CD4-positive, alpha-beta T cell (primary cell): ENCODE measurements at places on chromosomes 2 and 18. TPM values are rescaled to one million over a fixed set of nuclear protein-coding genes. Genes with fewer than 3 reads are reported as not detected.

DNA sequence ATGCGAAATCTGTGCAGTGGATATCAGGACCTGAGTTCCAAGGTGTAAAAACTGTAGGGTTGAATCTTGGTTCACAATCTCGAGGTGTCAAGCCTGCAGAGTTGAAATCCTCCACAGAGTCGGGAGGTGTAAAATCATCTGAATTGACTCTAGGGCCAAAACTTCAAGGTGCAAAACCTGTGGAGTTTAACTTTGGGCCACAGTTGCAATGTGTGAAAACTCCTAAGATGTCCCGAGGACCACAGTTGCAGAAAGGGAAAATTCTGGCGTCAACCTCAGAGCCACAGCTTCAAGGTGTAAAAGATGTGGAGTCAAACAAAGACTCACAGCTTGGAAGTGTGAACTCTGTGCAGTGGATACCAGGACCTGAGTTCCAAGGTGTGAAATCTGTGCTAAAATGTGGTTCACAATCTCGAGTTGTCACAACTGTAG, 9.8 kb upstream of the ZNF512 start:
- H3K27ac ChIP-seq, result no peak overlapping the region
- no peak for DNase-seq
- no peaks in the 10 kb centered on the region for H3K27me3 ChIP-seq
- H3K36me3 ChIP-seq, result no peaks in the 10 kb centered on the region

DNA sequence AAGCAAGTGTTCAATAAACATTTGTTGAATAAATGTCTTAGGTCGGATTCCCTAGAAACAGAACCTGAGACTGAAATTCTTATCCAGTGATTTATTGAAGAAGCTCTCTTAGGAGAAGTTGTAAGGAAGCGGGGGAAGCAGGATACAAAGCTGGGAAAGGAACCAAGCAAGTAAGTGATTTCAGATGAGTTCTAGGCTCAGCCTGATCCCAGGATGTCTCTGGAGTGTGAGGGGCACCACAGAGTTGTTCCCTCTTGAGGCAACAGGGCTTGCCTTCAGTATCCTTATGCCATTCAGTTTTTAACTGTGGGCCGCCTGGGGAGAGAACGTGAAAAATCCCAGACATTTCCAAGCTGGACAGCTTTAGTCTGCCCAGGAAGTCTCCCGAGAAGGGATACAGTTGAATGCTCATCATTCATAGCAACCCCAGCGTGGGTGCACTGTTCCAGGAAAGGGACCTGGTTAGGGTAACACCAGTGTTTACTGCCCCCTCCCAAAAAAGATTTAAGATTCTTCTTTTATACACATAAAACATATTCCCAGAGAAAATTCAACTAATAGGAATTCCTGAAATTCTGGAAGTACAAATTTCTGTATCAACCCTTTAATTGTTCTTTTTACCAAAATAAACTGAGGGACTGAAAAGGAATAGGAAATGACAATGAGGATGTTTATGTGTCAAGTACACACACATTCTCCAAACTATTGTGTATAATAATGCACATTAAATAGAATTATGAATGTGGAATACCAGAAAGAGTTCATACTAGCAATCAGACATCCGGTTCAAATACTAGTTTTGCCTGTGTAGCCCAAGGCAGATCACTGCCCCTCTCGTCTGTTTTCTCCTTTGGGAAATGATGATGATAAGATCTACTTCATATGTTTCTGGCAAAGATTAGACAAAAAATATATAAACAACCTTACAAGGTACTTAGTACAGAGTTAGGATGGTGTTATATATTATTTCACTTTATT, 592.1 kb upstream of the CDH2 start:
- no peaks in the 10 kb centered on the region for H3K4me1 ChIP-seq
- H3K27me3 ChIP-seq, result no peaks in the 10 kb centered on the region
- H3K36me3 ChIP-seq, result no peaks in the 10 kb centered on the region
- no peak overlapping the region for H3K27ac ChIP-seq
- no peak for DNase-seq
- H3K4me3 ChIP-seq, result no peak overlapping the region

- no peak for DNase-seq
- no peak overlapping the region for H3K27ac ChIP-seq
- H3K4me3 ChIP-seq, result no peak overlapping the region
- H3K4me1 ChIP-seq, result peaks cover 27% of the 10 kb centered on the region
- H3K27me3 ChIP-seq, result no peaks in the 10 kb centered on the region
Observed at GRCh38 chr2:98821629-98822135, 90.8 kb upstream of the MGAT4A start.

GRCh38 chr2:113776949-113777348, 20.5 kb upstream of the SLC35F5 start:
- no peaks in the 10 kb centered on the region for H3K4me1 ChIP-seq
- no peak overlapping the region for H3K27ac ChIP-seq

IL18RAP gene
- total RNA-seq, result 2.3 TPM

DNA sequence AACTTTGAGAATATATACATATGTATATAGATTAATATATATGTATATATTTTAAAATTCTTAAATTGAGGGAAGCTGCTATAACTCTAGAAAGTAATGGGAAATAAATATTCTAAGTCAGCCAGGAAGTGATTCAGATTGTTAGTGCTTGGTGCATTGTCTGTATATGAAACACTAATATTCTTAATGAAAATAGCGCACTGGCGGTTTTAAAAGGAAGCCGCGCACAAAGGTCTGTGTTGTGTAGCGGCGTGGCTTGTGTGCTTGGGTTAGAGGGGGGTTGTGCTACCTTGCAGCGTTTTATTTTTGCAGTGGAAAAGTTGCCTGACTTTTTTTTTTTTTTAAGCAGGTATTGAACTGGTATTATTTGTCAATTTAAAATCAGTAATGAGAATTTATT, 11.3 kb downstream of the TSHZ1 start:
- H3K4me3 ChIP-seq, result no peak overlapping the region
- no peaks in the 10 kb centered on the region for H3K36me3 ChIP-seq
- no peak overlapping the region for H3K27ac ChIP-seq
- no peak for DNase-seq
- H3K4me1 ChIP-seq, result peaks cover 46% of the 10 kb centered on the region
- no peaks in the 10 kb centered on the region for H3K27me3 ChIP-seq

DNA sequence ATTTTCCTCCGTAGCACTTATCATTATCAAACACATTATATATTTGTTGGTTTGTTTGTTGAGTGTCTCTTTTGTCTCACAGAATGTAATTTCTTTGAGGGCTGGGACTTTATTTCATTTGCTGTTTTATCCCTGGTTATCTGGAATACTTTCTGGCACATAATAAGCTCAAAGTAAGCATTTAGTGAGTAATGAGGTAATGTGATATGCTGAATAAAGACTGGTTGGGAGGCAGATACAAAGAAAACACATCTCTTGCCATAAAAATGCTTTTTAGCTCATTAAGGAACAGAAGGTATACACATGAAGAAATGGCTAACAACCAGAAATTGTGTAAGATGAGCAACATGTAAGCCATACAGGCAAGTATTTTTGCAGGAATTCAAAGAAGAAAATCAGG, 1411.8 kb downstream of the LRP1B start:
- DNase-seq, result no peak
- H3K27me3 ChIP-seq, result no peaks in the 10 kb centered on the region
- no peak overlapping the region for H3K27ac ChIP-seq

KIAA2012 gene
- total RNA-seq, result not detected

XRCC5 gene
- 129 TPM for total RNA-seq

- H3K4me3 ChIP-seq, result no peak overlapping the region
- no peaks in the 10 kb centered on the region for H3K36me3 ChIP-seq
- H3K27me3 ChIP-seq, result no peaks in the 10 kb centered on the region
- H3K27ac ChIP-seq, result no peak overlapping the region
- no peaks in the 10 kb centered on the region for H3K4me1 ChIP-seq
Observed at GRCh38 chr18:58806826-58807714, 57.6 kb upstream of the ZNF532 start.

- peaks cover 19% of the 10 kb centered on the region for H3K36me3 ChIP-seq
- H3K4me3 ChIP-seq, result no peak overlapping the region
- DNase-seq, result no peak
- H3K27ac ChIP-seq, result no peak overlapping the region
Observed at GRCh38 chr2:101014264-101014857, 12.3 kb downstream of the RPL31 start.

DNA sequence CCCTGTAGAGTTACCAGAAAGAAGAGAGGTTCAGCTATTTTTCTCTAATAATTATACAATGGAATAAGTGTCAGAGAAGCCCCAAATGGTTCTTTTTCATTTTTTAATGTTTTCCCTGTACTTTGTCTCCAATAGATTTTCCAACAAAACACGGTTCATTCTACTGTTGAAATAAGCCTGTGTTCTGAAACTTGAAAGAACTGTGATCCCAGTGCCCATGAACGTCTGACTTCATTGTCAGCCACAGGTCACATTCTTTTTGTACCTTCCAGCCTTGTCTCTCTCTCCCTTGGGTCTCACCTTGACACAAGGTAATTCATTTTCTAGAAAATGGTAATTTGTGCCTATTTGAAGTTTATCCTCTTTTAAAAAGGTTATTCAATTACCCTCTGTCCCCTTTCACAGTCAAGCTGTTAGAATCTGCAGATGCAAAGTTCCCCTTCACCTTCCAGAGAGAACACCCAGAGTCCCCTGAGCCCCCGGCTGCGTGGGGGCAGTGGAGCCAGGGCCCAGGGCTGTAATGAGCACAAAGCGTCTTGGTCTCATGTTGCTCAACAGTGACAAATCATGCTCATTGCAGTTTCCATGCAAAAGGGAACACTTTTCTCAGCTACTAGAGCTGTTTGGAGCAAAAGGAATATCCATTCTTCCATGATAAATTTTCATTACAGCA, 115.2 kb downstream of the SPHKAP start:
- no peaks in the 10 kb centered on the region for H3K36me3 ChIP-seq
- no peak for DNase-seq
- no peak overlapping the region for H3K27ac ChIP-seq
- no peaks in the 10 kb centered on the region for H3K4me1 ChIP-seq

DNA sequence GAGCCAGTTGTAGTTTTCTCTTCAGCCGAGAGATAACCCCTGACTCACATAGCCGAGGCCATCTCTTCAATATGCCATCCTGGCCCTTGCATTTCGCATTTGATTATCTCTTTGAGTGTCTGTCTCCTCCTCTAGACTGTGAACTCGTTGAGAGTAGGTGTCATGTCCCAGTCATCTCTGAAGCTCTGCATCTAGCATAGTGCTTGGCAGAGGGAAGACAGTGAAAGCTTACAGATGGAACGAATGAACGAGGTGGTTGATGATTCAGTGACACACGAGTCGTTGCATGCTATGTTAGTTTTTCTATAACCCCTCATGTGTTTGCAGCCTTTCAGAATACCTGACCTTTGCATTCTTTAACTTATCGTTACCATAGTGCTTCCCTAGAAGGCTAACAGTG, 59.9 kb upstream of the CYRIA start:
- no peaks in the 10 kb centered on the region for H3K27me3 ChIP-seq
- H3K36me3 ChIP-seq, result no peaks in the 10 kb centered on the region
- no peaks in the 10 kb centered on the region for H3K4me1 ChIP-seq
- H3K4me3 ChIP-seq, result no peak overlapping the region
- no peak overlapping the region for H3K27ac ChIP-seq

- no peak for DNase-seq
- H3K27me3 ChIP-seq, result peaks cover 33% of the 10 kb centered on the region
- peaks cover 28% of the 10 kb centered on the region for H3K4me1 ChIP-seq
- no peak overlapping the region for H3K27ac ChIP-seq
Observed at GRCh38 chr2:23385351-23385747, 370 bp downstream of the KLHL29 start.

DNA sequence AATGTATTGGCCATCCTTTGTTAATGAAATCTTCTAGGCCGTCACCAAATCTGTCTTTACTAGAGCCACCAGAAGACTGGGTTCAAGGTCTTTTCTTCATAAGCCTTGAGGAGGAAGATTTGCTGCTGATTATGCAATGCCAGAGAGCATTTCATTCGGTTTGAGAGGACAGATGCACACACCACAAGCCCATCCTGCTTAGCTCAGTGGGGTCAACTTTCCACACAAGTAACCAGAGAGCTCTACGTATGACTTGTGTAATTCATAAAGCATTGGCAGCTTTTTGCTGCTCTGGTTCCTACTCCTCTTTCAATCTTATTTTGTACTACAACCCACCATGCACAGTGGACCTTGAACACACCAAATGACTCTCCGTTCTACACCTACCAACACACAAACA, 106.9 kb downstream of the OSR1 start:
- H3K4me1 ChIP-seq, result no peaks in the 10 kb centered on the region
- no peaks in the 10 kb centered on the region for H3K27me3 ChIP-seq
- H3K36me3 ChIP-seq, result no peaks in the 10 kb centered on the region
- no peak overlapping the region for H3K27ac ChIP-seq
- no peak overlapping the region for H3K4me3 ChIP-seq

DNA sequence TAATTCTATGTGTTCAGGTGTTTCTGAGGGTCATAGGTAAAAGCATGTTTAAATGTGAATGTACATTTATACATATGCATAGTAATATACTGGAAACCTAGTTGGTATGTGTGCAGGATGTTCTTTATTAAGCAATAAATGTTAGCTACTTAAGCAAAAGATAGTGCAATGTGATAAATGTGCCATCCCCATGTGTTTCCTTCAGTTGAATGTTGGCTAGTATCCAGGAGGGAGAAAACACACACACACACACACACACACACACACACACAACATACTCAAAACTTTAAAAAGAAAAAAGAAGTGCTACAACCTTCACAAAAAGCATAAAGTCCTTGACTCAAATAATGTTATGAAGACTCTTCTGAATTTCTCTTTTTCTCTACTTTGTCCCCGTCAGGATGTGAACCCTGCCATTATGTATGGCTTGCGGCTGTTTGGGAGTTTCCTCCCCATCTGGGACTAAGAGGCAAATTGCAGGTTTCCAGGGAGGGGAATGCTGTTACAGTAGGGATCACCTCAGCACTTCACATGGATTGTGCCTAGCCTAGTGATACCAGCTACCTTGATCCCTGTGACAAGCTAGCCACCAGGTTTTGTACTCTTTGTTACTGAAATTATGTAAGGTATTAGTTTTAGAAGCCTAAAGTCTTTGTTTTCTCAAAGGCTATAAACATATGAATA, 82.6 kb downstream of the IKZF2 start:
- no peak overlapping the region for H3K4me3 ChIP-seq
- no peak overlapping the region for H3K27ac ChIP-seq
- no peaks in the 10 kb centered on the region for H3K4me1 ChIP-seq
- H3K27me3 ChIP-seq, result no peaks in the 10 kb centered on the region

GRCh38 chr2:159228081-159228581, 58.4 kb downstream of the WDSUB1 start:
- no peak for DNase-seq
- peaks cover 14% of the 10 kb centered on the region for H3K4me1 ChIP-seq
- no peaks in the 10 kb centered on the region for H3K36me3 ChIP-seq

GRCh38 chr2:166417669-166418068, 41.9 kb upstream of the SCN9A start:
- DNase-seq, result no peak
- no peaks in the 10 kb centered on the region for H3K4me1 ChIP-seq
- H3K36me3 ChIP-seq, result no peaks in the 10 kb centered on the region
- no peak overlapping the region for H3K27ac ChIP-seq

UGP2 gene
- 53.2 TPM for total RNA-seq
